Activated CD8-positive, alpha-beta memory T cell treated with anti-CD3 and anti-CD28 coated beads for 1 hour (primary cell): ENCODE measurements at places on chromosomes 3 and 15.

DNA sequence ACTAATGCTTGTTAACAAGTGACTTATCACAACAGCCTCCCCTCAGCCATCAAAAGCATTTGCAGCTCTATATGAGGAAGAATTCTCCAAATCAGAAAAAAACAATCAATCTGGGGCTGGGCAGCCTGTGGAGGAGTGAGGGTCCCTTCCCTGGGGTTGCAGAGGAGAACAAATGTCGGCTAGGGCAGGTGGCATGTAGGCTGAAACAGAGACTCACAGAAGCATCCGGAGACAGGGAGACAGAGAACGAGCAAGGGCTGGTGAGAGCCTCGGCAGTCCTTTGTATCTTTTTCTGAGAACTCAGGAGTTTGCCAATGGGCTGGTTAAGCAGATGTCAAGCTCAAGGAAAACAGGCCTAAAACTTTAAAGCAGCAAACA is 15.8 kb downstream of the ITGA11 start:
- no peak for DNase-seq

- DNase-seq, result no peak
Observed at GRCh38 chr15:79965846-79966630, 5.0 kb downstream of the BCL2A1 start.

GRCh38 chr3:179929091-179929529 is 107.6 kb downstream of the PEX5L start:
- peak; percentile 6 for DNase-seq

DNA sequence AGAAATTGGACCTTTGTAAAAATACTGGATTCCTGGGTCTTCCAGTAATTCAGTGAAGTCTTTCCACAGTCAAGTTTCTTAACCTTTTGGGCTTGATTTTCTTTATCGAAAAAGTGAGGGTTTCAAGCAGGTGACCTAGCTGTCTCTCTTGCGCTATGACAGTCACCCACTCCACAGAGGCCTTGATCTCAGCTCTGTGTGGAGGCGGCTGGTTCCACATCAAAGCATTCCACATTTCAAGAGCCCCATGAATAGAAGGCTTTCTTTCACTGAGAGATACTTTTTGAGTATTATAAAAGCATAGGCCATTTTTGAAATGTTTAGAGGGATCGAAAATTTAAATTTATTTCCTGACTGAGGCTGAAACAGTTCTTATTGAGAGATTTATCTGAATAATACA is 43.9 kb downstream of the GABRA5 start:
- no peak for DNase-seq

DNA sequence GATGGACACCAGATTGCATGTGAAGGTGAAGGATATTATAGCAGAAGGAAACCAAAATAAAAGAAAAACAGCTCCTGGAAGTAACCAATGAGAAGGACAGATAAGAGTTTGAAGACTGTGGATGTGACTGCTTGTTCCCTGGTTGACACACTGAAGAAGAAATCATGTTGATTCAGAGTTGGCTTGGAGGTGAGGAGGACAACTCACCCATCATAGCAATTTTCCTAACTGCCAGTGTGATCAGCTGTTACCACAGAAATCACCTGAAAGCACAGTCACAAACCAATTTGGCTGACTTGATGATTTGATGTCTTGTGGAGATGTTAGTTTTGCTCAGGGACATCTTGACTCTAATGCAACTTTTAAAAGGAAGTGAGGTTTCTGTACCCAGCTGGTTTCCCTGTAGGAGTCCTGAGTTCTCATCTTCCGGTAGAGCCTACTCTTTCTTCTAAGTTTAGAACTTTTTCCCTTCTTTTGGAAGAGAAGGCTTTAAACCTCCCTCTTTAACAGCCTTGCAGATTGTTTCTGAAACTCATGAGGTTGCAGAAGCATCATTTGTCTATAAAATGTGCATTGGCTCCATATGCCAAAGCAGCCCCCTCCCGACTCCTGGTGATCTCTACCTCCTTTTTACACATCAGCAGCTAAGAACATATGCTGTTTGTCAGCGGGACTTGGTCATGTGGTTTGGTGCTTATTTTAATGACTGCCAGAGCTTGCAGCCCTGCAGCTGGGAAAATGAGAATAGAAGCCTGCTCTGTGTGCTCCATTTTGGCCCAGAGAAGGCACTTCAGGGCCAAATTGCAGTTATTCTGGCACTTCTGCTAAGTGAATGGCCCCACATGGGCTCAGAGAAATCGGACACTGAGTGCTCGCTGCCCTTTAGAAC is 10.3 kb downstream of the ATG7 start:
- no peak for DNase-seq

DNA sequence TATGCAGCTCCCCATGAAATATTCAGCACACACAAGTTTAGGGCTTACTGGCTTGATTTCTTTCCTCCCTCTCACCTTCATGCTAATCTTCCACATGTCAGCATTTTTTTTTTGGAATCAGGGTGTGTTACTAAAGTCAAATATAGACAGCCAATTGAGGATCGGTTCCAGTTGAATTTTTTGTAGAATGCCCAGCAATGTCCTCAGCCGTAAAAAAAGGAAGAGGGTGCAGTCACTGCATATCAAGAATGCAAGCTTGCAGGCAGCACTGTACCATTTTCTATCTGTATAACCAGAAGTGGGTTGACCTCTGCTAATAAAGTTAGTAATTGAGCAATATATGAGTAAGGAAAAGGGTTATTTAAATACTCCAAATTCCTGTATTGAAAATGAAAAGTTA is 51.4 kb upstream of the CHMP2B start:
- no peak for DNase-seq

GRCh38 chr3:25313286-25313685 is 114.8 kb upstream of the RARB start:
- no peak for DNase-seq

GRCh38 chr3:4736284-4736861 is 242.9 kb upstream of the BHLHE40 start:
- DNase-seq, result no peak

DNA sequence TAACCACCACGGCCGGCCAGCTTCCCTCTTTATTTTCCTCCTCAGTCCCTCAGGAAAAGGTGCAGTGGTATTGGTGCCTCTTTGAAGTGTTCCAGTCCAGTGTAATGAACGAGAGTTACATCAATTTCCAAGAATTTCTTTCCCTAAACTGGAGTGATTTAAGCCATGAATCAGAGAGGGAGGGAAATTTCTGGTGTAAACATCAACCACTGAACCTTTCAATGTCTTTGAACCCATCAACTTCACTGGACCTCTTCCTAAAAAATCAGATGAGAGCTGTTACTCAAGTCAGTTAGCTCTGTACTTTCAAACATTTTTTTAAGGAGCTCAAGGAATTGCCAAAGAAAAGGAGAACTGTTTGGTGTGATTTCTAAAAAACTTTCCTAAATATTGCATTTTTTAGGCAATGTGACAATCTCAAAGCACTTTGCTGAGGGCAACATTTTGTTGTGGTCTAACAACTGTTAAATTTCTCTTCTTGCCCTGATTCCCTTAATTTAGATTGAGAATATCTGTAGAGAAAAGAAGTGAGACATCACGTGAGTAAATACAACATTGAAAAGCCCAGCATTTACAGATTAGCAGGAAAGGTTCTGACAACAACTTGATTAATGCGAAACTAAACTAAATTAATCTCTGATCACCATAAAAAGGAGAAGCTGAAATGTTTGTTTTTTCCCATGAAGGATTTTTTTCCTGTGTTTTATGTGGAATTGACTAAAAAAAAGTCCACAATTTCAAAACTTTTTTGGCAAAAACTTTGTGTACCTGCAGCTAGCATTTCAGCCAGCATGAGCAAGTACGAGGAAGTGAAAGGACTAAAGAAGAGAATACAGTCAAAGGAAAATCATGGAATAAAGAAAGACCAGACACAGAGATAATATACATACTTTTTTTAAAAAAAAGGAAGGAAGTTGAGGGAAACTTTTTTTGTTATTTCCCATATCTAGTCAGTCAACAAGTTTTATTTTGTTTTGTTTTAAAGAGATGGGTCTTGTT is 9.1 kb upstream of the DAZL start:
- no peak for DNase-seq
